SK-N-DZ (cell line): ENCODE measurements at places on chromosomes 11 and 22.
A peak's percentile ranks its signal among the peaks of the same experiment; 100 is the strongest.

- DNase-seq = no peak
Measured at GRCh38 chr11:32145282-32145681, 54.4 kb downstream of the RCN1 start.

DNA sequence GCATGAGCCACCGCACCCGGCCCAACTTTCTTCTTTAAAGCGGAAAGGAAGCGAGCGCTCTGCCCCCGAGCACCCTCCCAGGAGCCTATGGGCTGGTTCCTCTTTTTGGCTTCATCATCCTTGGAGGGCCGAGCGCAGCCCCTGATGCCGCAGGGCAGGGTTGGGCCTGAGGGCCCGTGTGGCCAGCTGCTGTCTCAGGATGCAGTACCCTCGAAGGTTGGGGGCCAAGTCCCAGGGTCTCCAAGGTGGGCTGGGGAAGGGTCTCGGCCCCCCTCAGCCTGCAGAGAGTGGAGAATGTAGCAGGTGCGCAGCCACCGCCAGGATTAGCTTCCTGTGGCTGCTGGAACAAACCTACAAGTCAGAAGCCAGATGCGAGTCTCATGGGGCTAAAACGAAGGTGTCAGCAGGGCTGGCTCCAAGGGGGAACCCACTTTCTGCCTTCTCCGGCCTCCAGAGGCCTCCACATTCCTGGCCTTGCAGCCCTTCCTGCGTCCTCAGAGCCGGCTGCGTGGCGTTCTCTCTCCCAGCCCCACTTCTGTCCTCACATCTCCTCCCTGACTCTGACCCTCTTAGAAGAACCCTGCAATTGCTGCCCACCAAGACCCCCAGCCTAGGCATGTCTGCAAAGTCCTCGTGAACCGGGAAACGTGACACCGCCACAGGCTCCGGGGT, 2.9 kb downstream of the PANX2 start:
- DNase-seq = no peak

GRCh38 chr11:45267052-45267451, 19.1 kb downstream of the SYT13 start:
- DNase-seq = no peak

GRCh38 chr11:45385423-45385822, 99.3 kb upstream of the SYT13 start:
- no peak for DNase-seq

DNA sequence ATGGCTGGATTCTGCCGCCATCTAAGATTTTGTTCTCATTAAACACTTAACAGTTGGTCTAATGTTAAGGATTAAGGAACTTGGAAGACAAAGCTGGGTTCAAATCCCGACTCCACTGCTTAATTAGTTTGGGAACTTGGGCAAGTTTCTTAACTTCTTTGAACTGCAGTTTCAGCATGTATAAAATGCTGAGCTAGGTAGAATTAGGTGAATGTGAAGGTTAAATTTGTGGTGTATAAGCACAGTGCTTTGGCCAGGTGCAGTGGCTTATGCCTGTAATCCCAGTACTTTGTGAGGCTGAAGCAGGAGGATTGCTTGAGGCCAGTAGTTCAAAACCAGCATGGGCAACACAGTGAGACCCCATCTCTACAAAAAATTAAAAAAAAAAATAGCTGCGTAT, 160.7 kb upstream of the RASSF10 start:
- DNase-seq = no peak

- no peak for DNase-seq
Measured at GRCh38 chr11:111059726-111060125, 185.8 kb upstream of the POU2AF2 start.

DNA sequence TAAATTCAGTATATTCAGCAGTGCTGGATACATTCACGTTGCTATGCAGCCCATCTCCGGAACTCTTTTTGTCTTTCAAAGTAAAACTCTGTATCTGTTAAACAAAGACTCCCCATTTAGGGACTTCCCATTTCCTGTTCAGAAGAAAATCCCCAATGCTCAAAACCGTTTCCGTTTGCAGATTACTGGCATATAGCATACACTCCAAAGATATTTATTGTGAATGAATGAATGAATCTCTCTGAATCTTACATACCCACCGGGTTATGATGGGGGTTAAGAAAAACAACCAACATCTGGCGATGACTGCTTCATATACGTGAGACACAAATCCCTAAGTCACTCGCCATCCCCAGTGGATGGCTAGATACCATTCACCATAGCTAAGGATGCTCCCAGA, 1.6 kb downstream of the THY1 start:
- no peak for DNase-seq

GRCh38 chr11:65215441-65216076, 33.8 kb downstream of the CAPN1 start:
- DNase-seq = no peak

DNA sequence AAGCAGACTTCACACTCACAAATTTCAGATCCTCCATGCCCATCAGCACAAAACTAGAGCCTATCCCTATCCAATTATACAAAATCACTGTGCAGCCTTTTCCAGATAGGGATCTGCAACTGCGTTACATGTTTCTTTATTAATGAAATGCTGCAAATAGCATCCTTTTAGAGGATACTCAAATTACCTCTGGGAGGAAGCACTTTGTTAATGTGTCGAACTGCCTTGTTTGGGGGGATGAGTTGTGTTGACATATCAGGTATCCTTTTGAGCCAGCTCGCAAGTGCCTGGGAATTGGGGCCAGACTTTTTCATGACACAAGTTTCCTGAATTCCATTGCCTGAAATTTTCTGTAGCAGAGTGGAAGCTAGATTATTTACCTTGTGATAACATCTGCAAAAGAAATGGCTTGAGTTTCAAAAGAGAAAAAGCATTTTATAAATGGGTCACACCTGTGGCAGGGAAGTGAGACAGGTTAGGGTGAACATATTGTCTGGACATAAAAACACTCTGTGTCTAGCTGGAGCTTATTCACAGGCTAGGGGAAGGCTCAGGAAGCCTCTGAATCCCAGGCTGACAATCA, 299.1 kb upstream of the MTNR1B start:
- DNase-seq = peak; percentile 48

DNA sequence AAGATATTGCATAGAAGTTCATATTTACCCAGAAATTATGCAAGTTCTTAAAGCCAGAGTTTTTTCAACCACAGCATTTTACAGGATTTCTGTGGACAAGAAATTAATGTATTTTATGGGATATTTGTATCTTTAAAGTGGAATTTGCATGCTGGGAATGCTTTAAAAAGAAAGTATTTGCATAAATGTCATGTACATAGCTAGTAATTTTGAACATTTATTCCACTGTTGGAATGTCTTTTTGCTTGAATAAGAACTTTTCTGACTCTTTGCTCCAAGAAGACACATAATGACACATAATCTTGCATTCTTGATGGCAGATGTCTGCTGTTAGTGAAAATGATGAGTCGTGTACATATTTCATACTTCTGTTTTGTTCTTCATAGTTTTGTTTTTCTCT, 66.6 kb downstream of the ATXN10 start:
- DNase-seq = no peak

DNA sequence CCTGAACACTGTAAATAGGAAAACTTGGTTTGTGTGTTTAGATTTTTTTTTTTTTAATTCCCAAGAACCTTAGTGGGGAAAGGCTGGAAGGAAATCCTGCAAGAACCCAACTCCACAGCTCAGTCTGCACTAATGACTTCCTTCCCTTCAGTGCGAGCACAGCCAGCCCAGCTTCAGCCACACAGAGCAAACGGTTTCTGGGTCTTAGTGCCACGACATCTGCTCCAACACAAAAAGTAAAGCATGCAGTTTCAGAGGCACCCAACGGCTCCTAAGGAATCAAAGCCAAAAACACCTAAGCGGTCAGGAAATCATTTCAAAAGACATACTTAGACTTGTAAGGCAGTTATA, 236.1 kb downstream of the TTC28 start:
- peak; percentile 32 for DNase-seq

DNA sequence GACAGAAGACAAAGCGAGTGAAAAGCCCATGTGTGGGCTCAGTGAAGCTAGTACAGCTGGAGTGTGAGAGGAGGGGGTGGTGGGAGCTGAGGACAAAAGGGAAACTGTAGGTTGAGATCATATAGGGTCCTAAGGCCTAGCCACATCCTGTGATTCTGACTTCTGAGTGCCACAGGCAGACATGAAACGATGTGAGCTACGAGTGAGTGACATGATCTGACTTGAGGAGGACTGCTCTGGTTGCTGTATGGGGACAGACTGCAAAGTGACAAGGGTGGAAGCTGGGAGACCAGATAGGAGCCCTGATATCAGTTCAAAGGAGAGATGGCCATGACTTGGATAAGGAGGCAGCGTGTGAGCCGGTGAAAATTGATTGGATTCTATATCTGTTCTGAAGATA, 85.4 kb downstream of the MICAL2 start:
- DNase-seq = no peak

DNA sequence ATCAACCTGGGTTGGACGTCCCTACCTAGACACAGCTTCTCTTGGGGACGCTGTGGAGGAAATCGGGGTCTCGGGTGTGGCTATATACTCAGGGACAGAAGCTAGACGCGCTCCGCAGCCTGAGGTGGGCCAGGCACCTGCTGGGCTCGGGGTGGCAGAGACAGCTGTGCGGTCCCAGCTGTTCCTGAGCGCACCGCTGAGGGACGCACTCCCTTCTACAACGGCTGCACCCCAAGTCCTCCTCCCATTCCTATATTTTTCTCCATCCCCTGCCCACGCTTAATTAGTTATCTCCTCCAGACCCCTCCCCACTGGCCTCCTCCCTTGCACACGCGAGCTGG, 188 bp upstream of the MTNR1B start:
- no peak for DNase-seq

DNA sequence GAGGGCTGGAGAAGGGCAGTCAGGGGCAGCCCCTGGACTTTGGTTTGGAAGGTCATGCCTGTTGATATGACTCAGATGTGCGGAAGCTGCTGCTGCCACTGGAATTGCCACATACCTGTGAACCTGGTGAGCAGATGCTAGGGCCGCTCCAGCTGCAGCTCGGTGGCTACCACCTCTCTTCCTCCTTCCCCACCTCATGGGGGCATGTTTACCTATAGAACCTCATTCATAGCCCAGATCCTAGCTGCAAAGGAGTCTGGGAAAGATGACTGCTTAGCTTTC, 17.5 kb upstream of the TSPAN18 start:
- DNase-seq = no peak

GRCh38 chr11:84319863-84320262, 1033.7 kb upstream of the CCDC90B start:
- DNase-seq = peak; percentile 86

GRCh38 chr22:45698094-45698493, 26.5 kb downstream of the ATXN10 start:
- no peak for DNase-seq
